Activated CD4-positive, alpha-beta T cell treated with anti-CD3 and anti-CD28 coated beads, Interleukin-2, amount 10 ng/mL, durations not matched to agents 24 days and 14 days (primary cell): ENCODE measurements at places on chromosomes 1 and 21.

DNA sequence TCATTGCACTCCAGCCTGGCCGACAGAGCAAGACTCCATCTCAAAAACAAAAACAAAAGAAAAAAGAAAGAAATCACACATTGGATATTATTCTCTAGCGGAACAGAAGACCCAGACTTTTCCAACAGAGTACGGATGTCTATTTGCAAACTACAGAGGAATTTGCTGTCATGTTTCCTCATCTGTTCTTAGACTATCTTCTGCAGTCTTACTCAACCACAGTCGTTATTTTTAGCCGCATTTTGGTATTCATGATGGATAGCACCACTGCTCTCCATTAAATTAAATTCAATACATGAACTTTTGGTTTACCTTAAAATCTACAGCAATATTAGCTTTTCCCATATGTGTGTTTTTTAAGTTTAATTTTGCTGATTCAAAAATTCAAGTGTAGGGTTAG is 14.2 kb upstream of the HEATR1 start:
- H3K4me3 ChIP-seq = no peak overlapping the region
- no peaks in the 10 kb centered on the region for H3K36me3 ChIP-seq
- no peak for DNase-seq
- peaks cover 39% of the 10 kb centered on the region for H3K27me3 ChIP-seq
- H3K4me1 ChIP-seq = no peaks in the 10 kb centered on the region
- H3K27ac ChIP-seq = no peak overlapping the region

DNA sequence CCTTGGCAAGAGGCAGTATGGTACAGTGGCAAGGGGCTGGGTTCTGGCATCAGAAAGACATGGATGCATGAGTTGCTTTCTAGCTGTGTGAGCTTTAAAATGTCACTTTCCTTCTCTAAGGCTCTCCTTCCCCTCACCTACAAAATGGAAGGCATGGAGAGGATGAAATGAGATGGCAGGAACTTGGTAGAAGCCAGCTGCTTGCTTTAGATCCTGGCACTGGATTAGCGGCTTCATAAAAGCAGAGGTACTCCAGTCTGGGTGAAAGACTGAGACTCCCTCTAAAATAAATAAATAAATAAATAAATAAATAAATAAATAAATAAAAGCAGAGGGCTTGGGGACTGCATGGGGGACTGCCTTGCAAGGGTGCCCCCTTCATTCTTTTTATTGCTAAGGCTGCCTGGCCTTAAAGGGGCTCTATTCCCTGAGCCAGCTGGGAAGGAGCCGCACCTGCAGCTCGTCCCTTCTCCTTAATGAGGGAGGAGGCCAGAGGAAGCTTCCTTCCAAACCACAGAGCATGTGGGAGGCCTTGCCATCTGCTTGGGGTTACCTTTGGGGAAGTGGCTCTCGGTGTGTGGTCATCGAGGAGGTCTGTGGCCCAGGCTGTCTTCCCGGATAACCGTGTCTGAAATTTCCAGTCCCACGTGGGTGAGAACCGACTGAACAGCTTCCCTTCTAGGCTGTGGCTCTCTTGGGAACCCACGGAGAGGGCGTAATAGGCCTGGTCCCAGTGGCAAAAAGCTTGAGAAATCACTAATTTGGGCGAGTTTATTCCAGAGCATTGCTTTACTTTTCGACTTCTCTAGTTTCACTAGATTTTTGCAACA is 2.0 kb upstream of the ATP13A2 start:
- DNase-seq = no peak
- H3K36me3 ChIP-seq = peaks cover 6% of the 10 kb centered on the region
- no peaks in the 10 kb centered on the region for H3K27me3 ChIP-seq
- peak overlapping the region; percentile 20 for H3K27ac ChIP-seq

- peak; percentile 89 for DNase-seq
- H3K36me3 ChIP-seq = peaks cover 47% of the 10 kb centered on the region
- no peak overlapping the region for H3K4me3 ChIP-seq
- peaks cover 19% of the 10 kb centered on the region for H3K4me1 ChIP-seq
These were observed 9.2 kb upstream of the KCNQ4 start for GRCh38 chr1:40774266-40774998.

DNA sequence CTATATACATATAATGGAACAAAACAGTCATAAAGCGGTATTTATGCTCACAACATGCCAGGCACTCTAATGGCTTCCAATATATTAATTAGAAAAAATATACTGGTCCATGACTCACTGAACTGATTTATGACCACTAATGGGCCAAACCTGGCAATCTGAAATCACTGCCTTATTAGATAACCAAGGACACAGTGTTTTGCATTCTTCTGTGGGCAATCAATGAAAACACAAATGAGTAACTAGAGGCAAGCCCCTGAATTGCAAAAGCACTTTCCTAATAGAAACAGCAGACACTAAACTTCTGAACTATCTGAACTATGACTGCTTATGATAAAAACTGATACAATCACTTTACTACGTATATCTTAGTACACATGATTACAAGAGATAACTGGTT is 3.5 kb downstream of the GCLM start:
- DNase-seq = peak; percentile 41
- H3K4me3 ChIP-seq = no peak overlapping the region
- no peaks in the 10 kb centered on the region for H3K27me3 ChIP-seq
- H3K27ac ChIP-seq = no peak overlapping the region
- H3K36me3 ChIP-seq = peaks cover 9% of the 10 kb centered on the region

- peaks cover 2% of the 10 kb centered on the region for H3K27me3 ChIP-seq
- H3K36me3 ChIP-seq = peaks cover 3% of the 10 kb centered on the region
- peak overlapping the region; percentile 13 for H3K4me3 ChIP-seq
- H3K4me1 ChIP-seq = peaks cover 59% of the 10 kb centered on the region
These were observed 18.8 kb downstream of the BATF3 start for GRCh38 chr1:212680680-212681389.

GRCh38 chr1:197463142-197463541 is 195.1 kb downstream of the CRB1 start:
- H3K36me3 ChIP-seq = no peaks in the 10 kb centered on the region
- H3K27ac ChIP-seq = no peak overlapping the region
- H3K4me1 ChIP-seq = no peaks in the 10 kb centered on the region
- no peak for DNase-seq
- H3K4me3 ChIP-seq = no peak overlapping the region

DNA sequence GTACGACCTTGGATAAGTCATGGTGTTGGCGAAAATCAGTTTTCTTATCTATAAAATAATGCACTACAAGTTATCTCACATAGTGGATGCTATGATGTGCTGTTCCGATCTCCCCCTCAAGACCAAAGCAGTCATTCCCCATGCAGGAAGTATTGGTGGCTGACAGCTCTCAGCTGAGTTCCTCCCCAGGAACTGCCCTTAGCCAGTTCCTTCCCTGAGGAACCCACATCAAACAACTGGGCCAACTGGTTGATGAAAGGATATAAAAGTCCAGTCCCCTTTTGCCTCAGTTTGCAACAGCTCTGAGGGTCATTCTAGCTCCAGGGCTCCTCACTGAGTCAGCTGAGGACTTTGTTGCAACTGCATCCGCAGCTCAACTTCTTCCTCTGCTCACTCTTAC is 16.1 kb upstream of the SLAMF1 start:
- H3K4me3 ChIP-seq = peak overlapping the region; percentile 48
- H3K36me3 ChIP-seq = peaks cover 25% of the 10 kb centered on the region
- peak overlapping the region; percentile 54 for H3K27ac ChIP-seq
- peaks cover 75% of the 10 kb centered on the region for H3K4me1 ChIP-seq
- H3K27me3 ChIP-seq = no peaks in the 10 kb centered on the region

DNA sequence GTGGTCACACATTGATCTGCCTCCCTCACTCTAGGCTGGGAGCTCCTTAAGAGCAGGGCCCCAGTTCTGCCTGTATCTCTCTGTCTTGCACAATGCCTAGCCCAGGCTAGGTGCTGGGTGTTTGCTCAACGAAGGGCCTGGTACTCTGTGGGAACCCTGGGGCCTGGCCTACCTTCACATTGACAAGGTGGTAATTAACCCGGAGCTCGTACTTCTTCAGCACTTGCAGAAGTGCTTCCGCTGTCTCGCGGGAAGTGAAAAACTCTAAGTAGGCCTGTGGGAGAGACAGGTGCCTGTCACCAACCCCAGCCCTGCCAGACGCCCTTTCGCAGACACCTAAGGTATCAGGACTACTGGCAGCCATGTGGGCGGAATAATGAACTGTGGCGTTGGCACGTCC is 13.7 kb downstream of the MTHFR start:
- H3K27me3 ChIP-seq = no peaks in the 10 kb centered on the region
- no peak overlapping the region for H3K4me3 ChIP-seq
- no peak overlapping the region for H3K27ac ChIP-seq
- no peak for DNase-seq

- no peak for DNase-seq
- H3K27me3 ChIP-seq = no peaks in the 10 kb centered on the region
- no peaks in the 10 kb centered on the region for H3K36me3 ChIP-seq
These were observed 41.6 kb downstream of the FAAP20 start for GRCh38 chr1:2152954-2153353.

GRCh38 chr1:118360817-118361216 is 175.8 kb upstream of the SPAG17 start:
- DNase-seq = no peak
- no peaks in the 10 kb centered on the region for H3K36me3 ChIP-seq
- H3K4me1 ChIP-seq = no peaks in the 10 kb centered on the region
- H3K27ac ChIP-seq = no peak overlapping the region
- H3K27me3 ChIP-seq = no peaks in the 10 kb centered on the region
